ENCODE measurements at places on chromosomes 7 and 10. TPM values are rescaled to one million over a fixed set of nuclear protein-coding genes. Genes with fewer than 3 reads are reported as not detected.

Gene DGKB
- not detected for total RNA-seq

Gene OR9A2
- total RNA-seq = not detected

Gene CCDC136
- total RNA-seq = 1.2 TPM

Gene GHRHR
- total RNA-seq = not detected

Data from bronchus fibroblast of lung (primary cell).